Stimulated activated CD4-positive, alpha-beta T cell treated with anti-CD3 and anti-CD28 coated beads, TNF-alpha, amount 100 ng/mL, for 1 hour (primary cell): ENCODE measurements at places on chromosomes 5 and 9.

DNA sequence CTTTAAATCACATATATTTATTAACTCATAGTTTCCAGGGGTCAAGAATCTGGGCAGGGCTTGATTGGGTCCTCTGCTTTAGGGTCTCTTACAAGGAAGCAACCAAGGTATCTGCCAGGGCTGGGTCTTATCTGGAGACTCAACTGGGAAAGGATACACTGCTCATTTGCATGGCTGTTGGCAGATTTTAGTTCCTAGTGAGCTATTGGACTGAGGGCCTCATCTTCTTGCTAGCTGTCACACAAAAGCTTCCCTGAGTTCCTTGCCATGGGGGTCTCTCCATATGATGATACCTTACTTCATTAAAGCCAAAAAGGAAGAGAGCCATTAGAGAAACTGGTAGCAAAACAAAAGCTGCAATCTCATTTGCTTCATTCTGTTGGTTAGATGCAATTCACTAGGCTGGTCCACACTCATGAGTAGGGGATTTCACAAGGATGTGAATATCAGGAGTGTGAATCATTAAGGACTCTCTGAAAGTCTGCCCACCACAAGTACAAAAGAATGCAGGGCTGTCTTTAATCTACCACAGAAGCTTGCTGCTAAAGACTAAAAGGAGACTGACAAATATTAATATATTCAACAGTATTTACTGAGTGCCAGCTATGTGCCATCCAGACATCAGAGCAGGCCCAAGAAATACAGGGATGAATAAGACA lies 42.0 kb upstream of the TIMD4 start:
- DNase-seq, result no peak

GRCh38 chr9:81474792-81475191 lies 214.6 kb downstream of the TLE1 start:
- DNase-seq, result no peak

DNA sequence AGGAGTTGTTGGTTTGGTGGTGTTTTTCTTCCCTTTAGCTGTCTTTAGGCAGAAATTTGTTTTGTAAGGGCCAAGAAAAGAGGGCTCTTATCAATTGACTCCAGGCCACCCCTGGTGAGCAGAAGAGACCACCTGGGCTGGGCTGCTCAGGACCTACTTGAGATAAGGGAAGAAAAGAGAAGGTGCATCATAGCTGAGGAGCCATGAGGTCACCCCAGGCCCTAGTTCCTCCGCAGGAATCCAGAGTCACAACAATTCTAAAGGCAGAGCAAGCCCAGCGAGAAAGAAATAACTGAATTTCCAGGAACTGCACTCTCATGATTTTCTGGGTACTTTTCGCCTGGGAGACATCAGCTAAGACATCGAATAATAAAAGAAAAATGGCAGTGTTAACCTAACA lies 34.9 kb downstream of the RFK start:
- no peak for DNase-seq

GRCh38 chr5:1380011-1380817 lies 35.3 kb upstream of the CLPTM1L start:
- DNase-seq, result no peak

GRCh38 chr5:139636975-139637408 lies 11.2 kb upstream of the CXXC5 start:
- DNase-seq, result no peak

DNA sequence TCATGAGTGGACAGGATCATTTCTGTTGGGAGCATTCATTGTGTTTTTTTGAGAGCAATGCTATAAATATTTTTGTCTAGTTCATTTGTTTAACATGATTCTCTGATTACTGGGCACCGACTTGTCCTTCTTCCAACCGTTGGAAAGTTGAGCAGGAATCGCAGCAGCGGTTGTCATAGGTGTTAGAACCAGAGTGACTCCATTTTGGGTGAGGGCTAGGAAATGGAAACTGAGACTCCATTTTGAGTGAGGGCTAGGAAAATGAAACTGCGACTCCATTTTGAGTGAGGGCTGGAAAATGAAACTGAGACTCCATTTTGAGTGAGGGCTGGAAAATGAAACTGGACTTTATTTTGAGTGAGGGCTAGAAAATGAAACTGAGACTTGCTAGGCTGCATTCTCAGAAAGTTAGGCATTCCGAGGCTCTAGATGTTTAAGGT lies 100.6 kb downstream of the ICE1 start:
- no peak for DNase-seq

- no peak for DNase-seq
Observed at GRCh38 chr9:132040246-132040645, 39.4 kb downstream of the MED27 start.

DNA sequence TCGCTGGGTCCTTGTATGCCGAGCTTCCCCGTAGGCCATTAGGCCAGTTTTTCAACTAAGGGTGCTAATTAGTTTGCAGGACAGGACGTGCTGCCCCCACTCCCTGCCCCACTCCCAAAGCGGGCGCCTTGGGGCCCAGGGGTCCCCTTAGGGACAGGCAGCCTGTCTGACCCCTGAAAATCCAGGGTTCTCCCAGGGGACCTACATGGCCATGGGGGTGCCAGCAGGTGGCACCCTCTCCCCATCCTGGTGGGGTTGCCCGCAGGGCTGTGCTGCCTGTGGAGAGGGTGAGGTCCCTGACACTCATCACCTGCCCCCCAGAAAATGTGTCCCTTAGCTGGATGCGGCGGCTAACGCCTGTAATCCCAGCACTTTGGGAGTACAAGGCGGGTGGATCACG lies 8.5 kb upstream of the CCDC187 start:
- DNase-seq, result no peak

DNA sequence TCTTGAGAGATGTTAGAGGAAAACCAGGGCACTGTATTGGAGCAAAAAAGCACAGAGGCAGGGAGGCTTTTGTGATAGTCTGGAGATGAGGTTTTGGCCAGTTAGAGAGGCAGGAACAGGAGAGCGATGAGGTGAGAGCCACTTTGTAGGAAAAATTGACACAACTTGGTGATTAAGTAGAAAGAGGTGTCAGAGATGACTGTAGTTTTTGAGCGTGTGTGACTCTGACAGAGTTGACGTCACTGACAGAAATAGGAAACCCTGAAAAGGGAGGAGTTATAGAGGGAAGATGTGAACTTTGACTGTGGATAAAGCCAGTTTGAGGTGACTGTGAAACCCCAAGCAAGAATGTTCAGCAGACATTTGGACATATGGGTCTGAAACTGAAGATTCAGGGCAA lies 15.7 kb downstream of the NFX1 start:
- no peak for DNase-seq

GRCh38 chr9:128124873-128125579 lies 2.5 kb downstream of the PTGES2 start:
- DNase-seq, result no peak

DNA sequence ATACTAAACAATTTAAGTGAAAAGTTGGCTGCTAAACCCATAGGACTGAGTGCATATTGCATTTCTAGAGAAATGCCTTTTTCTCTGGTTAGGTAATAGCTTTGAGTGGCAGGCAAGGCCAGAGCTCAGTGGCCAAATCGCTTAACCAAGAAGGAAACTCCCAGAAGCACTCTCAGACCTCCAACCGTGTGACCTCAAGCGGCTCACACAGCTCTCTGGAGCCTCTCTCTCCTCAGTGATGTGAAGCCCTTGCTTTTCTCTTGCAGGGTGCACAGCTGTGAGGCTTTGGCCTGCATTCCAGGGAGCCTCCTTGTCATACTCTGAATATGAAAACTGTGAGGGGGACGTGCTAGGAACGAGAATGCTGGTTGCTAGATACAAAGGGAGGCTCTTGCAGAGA lies 106.7 kb downstream of the INSYN2B start:
- DNase-seq, result no peak
